ENCODE measurements at places on chromosomes 6 and 20.

- DNase-seq: no peak
Measured at GRCh38 chr20:53623454-53624211, 30.0 kb upstream of the ZNF217 start.

- no peak for DNase-seq
Measured at GRCh38 chr6:142444376-142444775, 142.6 kb downstream of the ADGRG6 start.

GRCh38 chr20:23010096-23010495, 25.0 kb upstream of the SSTR4 start:
- no peak for DNase-seq

GRCh38 chr20:31590717-31591225, 14.3 kb upstream of the ID1 start:
- DNase-seq: no peak

DNA sequence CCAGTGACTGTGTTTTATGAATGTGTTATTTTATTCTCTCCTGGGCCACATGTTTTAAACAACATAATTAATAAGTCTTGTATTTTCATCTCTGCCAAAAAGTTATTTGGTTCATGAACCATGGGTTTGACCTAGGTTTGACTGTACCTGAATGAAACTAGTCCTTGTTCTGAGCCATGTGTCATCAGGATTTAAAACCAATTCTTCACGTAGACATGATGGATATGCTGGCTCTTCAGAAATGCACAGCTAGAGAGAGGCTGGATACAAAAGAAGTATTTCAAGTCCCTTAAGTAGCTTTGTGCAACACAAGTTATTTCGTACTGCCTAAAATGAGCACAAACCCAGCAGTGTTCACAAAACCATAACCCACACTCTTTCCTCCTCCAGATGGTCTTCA, 116.1 kb downstream of the IBTK start:
- no peak for DNase-seq

DNA sequence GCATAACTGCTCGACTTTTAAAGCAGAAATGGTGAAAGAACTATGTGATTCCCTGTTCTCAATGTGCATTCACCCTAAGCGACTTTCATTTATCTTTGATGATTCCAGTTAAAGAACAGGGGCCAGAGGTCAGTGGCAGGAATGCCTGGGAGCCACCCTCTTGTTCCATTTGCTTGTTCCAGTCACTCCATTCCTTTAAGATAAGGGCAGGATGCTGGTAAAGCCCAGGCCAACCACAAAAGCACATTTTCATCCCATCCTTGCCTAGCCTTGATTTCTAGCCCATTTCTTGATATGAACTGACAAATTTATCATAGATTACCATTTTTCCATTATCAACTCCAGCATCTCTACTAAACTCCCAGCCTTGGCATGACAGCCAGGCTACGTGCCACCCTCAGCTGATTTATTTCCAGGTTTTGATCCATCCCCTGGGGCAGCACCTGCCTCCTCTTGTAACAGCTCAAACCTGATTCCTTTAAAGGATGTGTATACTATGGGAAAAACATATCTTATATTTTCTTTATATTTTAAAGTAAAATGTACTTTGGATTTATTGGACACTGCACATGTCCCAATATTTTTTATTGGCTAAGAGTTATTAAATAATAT, 19.2 kb downstream of the HMGN3 start:
- DNase-seq: no peak

DNA sequence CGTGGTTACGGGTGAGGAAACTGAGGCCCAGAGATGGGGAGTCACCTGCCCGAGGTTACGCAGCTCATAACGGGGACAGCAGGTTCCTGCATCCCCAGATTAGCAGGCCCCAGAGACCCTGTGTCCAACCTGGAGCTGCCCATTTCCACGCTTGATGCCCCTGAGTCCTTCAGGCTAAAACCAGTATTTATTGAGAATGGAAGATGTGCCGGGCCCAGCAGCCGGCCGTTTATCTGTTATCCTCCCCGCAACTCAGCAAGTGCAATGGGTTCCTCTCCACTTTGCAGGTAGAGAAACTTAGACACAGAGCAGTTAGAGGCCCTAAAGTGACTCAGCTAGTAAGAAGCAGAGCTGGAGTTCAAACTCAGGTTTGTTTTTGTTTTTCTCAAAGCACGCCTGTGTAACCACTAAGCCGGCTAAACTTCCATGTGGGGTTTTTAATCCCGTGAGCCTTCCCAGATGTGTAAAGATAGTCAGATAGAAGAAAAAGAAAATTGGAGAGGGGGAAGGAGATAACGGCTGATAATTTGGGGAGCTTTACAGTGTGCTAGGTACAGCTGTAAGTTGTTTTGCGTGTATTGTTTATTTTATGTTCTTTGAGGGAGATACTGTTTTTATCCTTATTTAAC, 775 bp downstream of the PFDN4 start:
- no peak for DNase-seq

GRCh38 chr6:71153755-71154325, 134.8 kb upstream of the OGFRL1 start:
- DNase-seq: no peak

DNA sequence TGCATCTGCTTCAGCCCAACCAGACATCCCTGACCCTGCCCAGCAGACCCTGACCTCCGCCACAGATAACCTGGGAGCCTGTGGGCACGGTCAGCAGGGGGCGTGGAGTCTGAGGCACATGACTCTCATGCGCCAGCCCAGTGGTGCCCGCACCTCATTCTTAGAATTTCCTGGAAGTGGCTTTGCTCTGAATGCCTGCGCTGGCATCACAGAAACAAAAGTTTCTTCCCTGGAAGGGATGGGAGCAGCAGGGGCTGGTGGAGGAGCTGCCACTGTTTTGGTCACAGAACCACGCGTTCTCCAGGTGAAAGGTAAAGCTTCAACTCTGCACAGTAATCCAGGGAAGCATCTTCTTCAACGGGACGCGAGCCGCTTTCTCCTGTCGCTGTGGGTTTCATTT, 67.9 kb upstream of the DUSP22 start:
- DNase-seq: no peak

DNA sequence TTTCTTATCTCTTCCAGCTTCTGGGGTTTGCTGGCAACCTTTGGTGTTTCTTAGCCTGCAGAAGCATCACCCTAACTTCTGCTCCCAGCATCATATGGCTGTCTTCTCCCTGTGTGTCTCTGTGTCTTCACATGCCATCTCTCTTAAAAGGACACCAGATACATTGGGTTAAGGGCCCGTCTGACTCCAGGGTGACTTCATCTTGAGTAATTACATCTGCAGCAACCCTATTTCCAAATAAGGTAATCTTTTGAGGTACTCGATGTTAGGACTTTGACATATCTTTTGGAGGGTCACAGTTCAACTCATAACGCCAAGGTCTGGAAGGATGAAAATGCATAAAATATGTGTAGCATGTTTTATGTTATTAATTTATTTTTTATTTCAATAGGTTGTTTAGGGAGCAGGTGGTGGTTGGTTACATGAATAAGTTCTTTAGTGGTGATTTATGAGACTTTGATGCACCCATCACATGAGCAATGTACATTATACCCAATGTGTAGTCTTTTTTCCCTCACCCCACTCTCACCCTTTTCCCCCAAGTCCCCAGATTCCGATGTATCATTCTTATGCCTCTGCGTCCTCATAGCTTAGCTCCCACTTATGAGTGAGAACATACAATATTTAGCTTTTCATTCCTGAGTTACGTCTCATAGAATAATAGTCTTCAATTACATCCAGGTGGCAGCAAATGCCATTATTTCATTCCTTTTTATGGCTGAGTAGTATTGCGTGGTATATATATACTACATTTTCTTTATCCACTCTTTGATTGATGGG, 131.1 kb downstream of the TBXT start:
- DNase-seq: no peak

DNA sequence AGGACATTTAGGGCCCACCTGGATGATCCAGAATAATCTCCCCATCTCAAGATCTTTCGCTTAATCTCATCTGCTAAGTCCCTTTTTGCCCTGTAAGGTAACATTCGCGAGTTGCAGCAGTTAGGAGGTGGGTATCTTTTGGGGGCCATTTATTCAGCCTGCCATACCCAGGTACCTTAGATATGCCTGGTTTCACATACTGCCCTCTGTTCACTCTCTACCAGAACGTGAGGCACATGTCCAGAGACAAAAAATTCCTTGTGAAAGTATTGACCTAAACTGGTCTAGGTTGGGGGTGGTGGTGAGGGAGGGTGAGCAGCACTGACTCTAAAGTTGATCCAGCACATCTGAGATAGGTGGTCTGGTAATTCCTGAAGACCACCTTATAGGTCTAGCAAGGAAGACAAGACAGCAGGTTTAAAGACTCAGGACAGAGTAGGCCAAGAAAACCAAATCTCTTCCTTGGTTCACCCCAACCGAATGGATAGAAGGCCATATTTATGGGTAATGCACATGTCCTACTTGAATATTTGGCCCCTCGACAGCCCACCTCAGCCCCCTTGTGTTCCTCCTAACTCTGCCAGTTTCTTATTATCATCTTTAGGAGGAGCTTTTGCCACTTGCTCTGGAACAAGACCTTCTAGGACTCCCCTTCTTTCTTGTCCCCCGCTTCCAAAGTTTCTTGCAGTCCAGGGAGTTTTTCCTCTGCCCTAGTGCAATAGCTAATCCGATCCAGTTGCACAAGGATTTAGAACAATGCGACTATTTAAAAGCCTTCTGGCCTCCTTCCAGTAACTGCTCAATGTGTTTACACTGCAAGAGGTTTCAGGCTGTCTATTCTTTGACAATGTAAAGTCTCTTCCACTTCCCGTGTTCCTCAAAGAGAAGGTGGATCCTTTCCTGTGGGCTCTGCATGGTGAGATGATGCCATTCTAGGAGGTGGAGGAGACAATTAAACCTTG, 213.0 kb upstream of the LAMP5 start:
- DNase-seq: peak; percentile 47

GRCh38 chr20:61830991-61831390, 234.7 kb downstream of the TAF4 start:
- no peak for DNase-seq

GRCh38 chr6:160135907-160136655, 14.5 kb downstream of the SLC22A1 start:
- no peak for DNase-seq

DNA sequence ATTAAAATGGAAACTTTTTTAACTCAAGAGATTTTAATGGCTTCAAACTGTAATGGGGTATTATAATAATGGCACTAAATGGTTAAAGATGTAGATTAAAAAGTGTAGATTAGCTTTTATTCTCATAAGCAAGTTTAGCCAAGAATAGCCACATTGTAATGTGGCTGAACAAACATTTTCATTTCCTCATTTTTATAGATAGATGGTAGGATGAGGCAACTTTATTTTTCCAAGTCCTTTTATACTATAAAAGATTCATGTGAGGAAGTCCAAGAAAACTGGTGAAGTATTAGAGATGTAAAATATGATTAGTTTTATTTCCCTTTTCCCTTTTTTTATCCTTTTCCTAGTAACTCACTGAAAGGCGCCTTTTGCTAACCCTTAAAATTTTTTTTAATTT, 88.8 kb downstream of the ATRN start:
- DNase-seq: no peak

DNA sequence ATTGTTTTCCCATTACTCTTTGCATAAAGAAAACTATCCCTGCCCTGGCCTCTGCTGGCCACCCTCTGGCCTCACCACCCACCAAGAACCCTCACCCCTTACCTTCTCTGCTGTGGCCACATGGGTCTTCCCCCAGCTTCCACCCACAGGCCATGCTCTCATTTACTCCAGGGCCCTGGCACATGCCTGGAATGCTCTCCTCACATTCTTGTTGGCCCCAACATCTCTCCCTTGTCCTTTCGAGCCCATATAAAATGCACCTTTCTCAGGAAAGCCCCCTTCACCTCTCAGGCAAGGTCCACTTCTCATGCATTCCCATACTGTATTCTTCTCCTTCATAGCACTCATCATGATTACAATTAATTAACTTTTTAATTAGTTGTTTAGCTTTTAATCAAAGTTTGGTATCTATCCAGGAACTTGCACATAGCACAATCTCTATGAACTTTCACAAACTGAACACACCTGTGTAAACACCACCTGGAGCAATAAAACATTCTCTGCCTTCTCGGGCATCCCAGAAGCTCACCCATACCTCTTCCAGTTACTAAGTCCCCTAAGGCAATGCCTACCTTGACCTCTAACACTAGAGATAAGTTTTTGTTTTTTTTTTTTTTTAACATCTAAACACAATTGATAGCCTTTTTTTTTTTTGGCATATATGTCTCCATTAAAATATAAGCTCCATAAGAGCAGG, 617.2 kb downstream of the PTPRT start:
- DNase-seq: no peak

DNA sequence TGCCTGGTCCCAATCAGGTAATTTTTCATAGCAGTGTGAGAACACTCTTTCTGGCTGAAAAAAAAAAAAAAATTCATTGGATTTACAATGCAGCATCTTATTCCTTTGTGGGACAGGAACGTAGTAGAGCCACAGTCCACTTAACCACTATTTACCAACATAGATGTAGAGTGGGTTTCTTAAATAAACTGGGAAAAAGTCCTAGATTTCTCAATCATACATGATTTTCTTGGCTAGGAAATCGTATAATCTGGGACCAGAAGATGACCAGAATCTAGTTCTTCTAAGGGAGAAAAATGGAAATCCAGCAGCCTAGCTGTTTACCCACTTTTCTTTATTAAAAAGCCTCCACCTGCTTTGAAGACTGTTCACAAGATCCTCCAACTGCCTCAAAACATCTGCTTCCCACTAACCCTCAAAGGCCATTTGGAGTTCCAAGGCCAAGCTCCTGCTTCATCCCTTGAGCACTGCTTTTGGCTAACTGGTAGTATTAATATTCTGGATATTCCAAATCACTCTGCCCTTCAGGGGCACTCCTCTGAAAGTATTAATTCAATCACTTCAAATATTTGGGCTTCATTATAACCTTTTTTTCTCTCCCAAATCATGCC, 70.4 kb downstream of the FYN start:
- no peak for DNase-seq

DNA sequence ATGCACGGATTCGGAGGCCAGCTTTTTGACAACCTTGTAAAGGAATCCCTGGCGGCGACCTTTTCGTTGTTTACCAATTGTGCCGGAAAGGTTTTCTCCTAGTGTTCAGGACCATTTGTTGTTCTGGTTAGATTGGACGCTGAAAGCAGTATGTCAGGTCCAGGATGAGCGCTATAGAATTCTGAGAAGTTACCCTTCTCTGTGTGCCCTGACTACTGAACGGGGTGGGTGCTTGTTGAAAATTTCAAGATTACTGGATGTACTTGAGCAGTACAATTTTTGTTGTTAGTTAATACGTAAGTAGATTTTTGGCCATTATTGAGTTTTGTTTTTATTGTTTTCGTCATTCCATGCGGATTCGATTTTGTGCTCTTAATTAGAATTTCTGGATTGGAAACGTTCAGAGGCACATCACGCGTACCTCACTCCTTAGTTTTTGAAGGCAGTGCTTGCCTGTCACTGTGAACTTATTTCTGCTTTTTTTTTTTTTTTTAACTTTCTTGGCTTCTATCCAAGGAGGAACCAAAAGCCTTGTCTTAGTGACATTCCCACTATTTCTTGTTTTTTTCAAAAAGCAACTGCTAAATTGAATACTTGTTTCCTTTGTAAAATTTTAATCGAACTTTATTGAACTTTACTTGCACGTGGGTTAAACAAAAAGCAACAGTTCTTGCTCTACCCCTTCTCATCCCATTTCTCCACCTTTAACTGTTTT, 898 bp downstream of the XRN2 start:
- DNase-seq: no peak
